Suppressor macrophage treated with lipopolysaccharide for 1 hour (primary cell): ENCODE measurements at places on chromosomes 3 and 15.

GRCh38 chr15:32030795-32031194 is 480 bp downstream of the CHRNA7 start:
- DNase-seq: no peak

- no peak for DNase-seq
Observed at GRCh38 chr3:155603302-155603701, 141.6 kb downstream of the PLCH1 start.

DNA sequence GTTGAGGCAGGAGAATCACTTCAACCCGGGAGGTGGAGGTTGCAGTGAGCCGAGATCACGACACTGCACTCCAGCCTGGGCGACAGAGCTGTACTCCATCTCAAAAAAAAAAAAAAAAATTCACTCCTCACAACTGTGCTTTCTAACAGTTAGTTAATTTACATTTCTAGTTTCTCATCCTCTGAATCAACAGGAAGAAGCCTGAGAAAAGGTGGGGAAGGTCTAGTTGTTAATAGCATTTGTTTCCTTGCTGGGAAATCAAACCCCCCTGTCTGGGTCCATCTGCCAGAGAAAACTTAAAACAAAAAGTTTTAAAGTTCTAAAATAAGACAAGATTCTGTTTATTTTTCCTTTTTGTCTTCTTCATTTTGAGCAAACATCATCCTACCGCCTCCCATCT is 62.3 kb downstream of the TMEM39A start:
- DNase-seq: no peak

DNA sequence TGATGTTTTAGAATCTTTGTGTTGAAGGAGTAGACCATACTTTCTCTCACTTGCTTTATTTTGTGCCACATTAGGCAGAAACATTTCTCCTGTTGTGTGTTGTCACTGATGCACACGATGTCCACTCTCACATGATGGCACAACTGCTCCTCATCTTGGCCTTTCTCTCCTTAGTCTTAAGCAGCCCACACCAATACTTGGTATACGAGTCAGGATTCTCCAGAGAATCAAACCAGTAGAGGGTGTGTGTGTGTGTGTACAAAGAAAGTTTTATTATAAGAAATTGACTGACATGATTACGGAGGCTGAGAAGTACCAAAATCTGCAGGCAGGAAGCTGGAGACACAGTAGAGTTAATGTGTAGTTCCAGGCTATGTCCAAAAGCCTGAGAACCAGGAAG is 187.1 kb downstream of the ALCAM start:
- DNase-seq: no peak

- DNase-seq: no peak
Observed at GRCh38 chr15:57345584-57345983, 30.7 kb upstream of the CGNL1 start.

DNA sequence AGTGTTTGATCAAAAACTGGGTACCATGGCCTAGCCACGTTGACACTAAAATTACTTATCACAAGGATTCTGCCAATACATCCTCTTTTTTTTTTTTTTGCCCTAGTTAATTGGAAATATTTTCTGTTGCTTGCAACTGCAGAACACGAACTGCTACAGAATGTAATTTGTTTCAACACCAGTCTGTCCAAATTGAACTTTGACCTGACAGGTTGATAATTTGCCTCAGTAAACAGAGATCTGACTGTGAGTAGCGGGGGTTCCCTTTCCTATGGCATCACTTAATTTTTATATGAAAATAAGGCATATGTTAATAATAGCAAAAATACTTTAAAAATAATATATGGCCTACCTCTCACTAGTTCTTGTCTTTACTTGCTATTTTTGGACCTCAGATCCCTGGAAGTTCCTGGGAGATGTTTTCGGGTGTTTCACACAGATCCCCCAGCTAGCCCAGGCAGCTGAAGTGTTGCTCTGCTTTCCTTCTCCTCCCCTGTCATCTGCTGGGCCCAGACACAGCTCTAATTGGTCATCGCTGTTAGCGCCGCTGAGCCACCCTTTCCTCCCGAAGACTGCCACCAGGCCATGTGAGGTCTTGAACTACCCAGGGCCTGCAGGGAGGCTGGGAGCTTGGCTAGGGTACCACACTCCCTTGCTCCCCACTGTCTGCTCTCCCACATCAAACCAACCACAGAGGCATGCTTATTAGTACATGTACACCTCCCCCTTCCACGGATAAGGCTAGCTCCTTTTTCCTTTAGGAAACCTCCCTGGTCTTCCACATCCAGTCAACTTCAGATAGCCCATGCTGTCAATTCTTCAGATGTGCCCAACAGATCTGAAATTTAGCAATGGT is 89.8 kb upstream of the RNF7 start:
- no peak for DNase-seq

- peak; percentile 82 for DNase-seq
Observed at GRCh38 chr15:38054488-38054887, 120.0 kb downstream of the TMCO5A start.

- no peak for DNase-seq
Observed at GRCh38 chr15:45993508-45993907, 358.7 kb downstream of the SQOR start.

DNA sequence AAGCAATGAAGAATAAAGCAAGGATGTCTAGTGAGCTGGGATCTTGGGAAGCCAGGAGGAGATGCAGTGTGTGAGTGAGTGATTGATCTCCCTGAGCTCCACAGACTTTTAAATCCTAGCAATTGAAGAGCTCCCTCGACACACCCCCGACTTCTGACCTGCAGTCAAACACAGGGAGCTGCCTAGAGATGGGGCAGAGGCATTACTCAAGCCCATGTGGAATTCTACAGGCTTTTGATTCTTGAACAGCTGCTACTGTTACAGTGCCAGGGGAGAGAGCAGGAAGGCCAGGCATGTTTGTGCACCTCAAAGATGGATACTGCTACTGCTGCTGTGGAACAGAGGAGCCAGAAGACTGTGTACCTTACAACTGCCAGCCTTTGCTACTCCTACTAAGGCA is 1403.1 kb upstream of the ALCAM start:
- DNase-seq: no peak

DNA sequence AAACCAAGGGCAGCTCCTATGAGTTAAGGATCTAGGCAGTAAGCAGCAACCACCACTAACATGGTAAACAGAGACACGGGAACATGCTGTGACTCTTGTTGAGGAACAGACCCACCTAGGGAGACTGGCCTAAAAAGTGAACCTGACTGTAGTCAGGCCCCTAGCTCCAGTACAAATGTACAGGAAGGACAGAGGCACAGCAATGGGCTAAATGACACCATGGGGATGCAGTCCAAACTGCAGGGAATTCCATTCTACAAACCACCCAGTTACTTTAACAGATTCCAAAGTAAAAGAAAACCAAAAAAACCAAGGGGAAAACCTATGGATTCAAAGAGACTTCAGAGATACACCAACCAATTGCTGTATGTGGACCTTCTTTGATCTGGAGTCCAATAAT is 28.2 kb upstream of the CGNL1 start:
- DNase-seq: no peak

DNA sequence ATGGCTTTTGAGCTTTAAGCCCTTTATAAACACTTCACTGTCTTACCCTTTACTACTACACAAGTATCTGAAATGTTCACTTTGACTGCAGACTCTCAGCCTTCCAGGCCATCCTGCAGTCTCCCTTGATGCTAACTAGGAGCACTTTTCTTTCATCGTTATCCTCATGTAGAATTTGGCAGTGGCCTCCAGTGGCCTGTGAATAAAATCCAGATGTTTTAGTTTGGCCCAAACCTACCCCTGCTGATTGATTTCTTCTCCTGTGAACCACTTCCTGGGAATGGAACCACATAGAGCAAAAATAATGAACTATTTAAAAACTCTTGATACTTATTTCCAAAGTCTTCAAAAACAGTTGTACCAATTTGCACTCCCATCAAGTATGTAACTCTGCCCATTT is 271.9 kb downstream of the FEZF2 start:
- DNase-seq: no peak

- no peak for DNase-seq
Observed at GRCh38 chr15:75785771-75786574, 57.3 kb upstream of the UBE2Q2 start.

GRCh38 chr3:63576846-63577245 is 75.6 kb upstream of the SNTN start:
- DNase-seq: no peak

DNA sequence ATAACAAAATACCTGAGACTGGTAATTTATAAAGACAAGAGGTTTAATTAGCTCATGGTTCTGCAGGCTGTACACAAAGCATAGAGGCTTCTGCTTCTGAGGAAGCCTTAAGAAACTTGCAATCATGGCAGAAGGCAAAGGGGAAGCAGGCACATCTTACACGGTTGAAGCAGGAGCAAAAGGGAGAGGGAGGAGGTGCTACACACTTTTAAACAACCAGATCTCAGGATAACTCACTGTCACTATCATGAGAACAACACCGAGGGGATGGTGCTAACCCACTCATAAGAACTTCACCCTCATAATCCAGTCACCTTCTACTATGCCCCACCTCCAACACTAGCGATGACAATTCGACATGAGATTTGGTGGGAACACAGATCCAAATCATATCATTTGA is 54.4 kb downstream of the ATP8B4 start:
- DNase-seq: peak; percentile 43

DNA sequence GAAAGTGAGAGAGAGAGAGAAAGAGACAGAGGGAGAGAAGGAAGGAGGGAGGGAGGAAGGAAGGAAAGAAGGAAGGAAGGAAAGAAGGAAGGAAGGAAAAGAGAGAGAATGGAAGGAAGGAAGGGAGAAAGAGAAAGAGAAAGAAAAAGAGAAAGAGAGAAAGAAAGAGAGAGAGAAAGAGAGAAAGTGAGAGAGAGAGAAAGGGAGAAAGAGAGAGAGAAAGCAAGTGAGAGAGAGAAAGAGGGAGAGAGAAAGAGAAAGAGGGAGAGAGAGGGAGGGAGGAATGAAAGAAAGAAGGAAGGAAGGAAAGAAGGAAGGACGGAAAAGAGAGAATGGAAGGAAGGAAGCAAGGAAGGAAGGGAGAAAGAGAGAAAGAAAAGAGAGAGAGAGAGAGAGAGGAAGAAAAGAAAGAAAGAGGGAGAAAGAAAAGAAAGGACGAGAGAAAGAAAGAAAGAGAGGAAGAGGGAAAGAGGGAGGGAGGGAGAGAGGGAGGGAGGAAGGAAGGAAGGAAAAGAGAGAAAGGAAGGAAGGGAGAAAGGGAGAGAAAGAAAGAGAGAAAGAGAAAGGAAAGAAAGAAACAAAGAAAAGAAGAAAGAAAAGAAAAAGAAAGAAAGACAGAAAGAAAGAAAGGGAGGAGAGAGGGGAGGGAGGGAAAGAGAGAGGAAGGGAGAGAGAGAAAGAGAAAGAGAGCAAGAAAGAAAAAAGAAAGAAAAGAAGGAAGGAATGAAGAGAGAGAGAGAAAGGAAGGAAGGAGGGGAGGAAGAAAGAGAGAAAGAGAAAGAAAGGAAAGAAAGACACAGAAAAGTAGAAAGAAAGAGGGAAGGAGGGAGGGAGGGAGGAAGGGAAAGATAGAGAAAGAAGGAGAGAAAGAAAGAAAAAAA is 10.8 kb downstream of the WNT7A start:
- DNase-seq: no peak

- no peak for DNase-seq
Observed at GRCh38 chr3:158685159-158685558, 12.7 kb upstream of the LXN start.

- no peak for DNase-seq
Observed at GRCh38 chr3:30448450-30449289, 157.7 kb upstream of the TGFBR2 start.

DNA sequence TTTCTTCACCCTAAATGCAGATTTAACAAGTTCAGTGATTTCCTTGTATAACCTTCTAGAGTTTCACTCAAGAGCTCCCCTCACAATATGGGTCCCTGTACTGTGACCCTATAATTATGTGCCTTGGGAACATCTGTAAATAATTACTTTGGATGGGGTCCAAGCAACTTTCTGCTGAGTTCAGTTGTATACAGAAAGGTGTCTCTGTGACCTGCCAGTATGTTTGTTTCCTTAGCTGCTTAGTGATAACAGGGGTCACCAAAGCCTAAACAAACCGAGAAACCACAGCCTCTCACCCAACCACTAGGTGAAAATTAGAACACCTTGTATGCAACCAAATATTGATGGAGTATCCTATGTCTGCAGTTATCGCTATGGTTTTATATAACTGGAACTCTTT is 29.8 kb upstream of the SLC25A36 start:
- no peak for DNase-seq

- DNase-seq: no peak
Observed at GRCh38 chr3:31772272-31772671, 208.8 kb downstream of the OSBPL10 start.

DNA sequence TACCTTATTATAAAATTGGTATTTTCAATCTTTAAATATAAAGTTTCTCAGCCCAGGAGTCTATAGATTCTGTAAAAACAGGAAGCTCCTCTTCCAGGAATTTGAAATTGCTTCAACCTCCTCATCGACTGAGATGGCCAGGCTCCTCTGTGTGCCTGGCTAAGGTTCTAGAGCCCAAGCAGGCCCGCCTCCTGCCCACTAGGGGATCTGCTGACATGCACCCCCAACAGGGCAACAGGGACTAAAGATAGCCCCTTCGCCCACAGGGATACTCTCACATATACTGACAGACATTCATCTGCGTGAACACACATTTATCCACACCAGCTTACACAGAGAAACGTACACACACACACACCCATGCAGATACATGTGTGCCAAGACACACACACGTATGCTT is 183.1 kb upstream of the TLE3 start:
- no peak for DNase-seq

DNA sequence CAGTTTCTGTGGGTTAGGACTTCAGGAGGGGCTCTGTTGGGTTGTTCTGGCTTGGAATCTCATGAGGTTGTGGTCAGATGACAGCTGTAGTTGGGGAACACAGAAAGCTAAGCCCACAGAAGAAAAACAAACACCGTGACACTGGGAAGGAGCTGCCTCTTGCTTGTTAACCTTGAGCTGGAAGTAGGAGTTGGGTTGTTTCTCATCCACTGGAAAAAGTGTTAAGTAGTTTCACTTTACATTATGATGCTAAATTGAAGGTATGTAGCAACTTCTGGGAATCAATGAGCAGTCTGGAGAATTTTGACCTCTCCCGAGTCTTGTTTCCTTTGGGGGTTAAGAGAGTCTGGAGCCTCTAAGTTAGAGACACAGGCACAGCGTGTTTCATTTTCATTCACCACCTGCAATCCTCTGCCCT is 20.4 kb downstream of the HACD3 start:
- no peak for DNase-seq

GRCh38 chr15:63599401-63600000 is 2.3 kb downstream of the FBXL22 start:
- peak; percentile 75 for DNase-seq

DNA sequence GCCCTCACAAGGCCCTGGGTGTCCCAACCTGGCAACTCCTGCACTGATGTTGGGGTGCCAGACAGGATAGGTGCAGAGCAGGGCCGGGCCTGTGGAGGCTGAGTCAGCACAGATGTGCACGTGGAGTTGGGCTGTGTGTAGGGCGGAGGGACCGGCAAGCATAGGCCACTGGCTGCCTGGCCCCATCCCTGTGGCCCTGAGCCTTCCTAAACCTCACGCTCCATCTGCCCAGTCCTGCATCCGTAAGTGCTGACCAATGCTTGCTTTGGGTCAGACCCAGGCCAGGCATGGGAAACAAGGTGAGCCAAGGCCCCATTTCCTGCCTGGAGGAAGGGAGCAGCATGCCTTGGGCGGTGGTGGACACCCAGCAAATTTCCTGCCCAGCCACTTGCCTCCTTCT is 5.8 kb upstream of the IQSEC1 start:
- no peak for DNase-seq

- no peak for DNase-seq
Observed at GRCh38 chr15:69824075-69824876, 273.4 kb downstream of the TLE3 start.

GRCh38 chr3:154275965-154276364 is 48.3 kb downstream of the DHX36 start:
- no peak for DNase-seq
